ENCODE measurements at places on chromosomes 1 and 21. TPM values are rescaled to one million over a fixed set of nuclear protein-coding genes. Genes with fewer than 3 reads are reported as not detected.

Gene KCNE2
- 0.69 TPM for total RNA-seq

Gene CHODL
- not detected for total RNA-seq

Gene DCDC2B
- not detected for total RNA-seq

Gene PRPF38B
- 86.3 TPM for total RNA-seq

Gene KRTAP19-4
- not detected for total RNA-seq

Gene MEX3A
- total RNA-seq = 0.31 TPM

Gene FMN2
- not detected for total RNA-seq

- no peak for DNase-seq
- H3K27me3 ChIP-seq = no peaks in the 10 kb centered on the region
- no peaks in the 10 kb centered on the region for H3K36me3 ChIP-seq
- H3K4me3 ChIP-seq = no peak overlapping the region
- H3K27ac ChIP-seq = no peak overlapping the region
Observed at GRCh38 chr1:113320272-113320671, 70.0 kb upstream of the MAGI3 start.

- peaks cover 4% of the 10 kb centered on the region for H3K36me3 ChIP-seq
- no peaks in the 10 kb centered on the region for H3K4me1 ChIP-seq
- peaks cover 5% of the 10 kb centered on the region for H3K27me3 ChIP-seq
- no peak for DNase-seq
- H3K27ac ChIP-seq = peak overlapping the region; percentile 15
Observed at GRCh38 chr1:58324558-58324957, 222.0 kb downstream of the OMA1 start.

DNA sequence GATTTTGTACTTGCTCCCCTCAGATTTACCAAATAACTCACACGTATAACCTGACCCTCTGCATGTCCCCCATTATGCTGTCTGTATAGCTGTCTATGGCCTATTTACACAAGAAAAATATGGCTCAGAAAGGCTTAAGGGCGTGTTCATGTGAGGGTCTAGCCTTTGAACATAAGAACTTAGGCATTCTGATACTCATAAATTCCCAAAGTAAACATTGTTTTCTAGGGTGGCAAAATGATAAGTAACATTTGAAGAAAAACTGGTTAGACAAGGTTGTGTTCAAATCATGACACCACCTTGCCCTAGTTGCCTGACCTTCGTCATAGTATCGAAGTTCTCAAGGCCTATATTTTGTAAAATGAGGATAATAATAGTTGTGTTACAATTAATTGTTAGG is 394.6 kb downstream of the LRRIQ3 start:
- H3K27ac ChIP-seq = no peak overlapping the region
- DNase-seq = no peak
- H3K4me1 ChIP-seq = no peaks in the 10 kb centered on the region
- no peaks in the 10 kb centered on the region for H3K27me3 ChIP-seq

GRCh38 chr1:15736892-15737261 is 819 bp downstream of the SLC25A34 start:
- H3K27me3 ChIP-seq = no peaks in the 10 kb centered on the region
- no peaks in the 10 kb centered on the region for H3K36me3 ChIP-seq
- no peak overlapping the region for H3K27ac ChIP-seq
- DNase-seq = no peak
- H3K4me1 ChIP-seq = peaks cover 7% of the 10 kb centered on the region

DNA sequence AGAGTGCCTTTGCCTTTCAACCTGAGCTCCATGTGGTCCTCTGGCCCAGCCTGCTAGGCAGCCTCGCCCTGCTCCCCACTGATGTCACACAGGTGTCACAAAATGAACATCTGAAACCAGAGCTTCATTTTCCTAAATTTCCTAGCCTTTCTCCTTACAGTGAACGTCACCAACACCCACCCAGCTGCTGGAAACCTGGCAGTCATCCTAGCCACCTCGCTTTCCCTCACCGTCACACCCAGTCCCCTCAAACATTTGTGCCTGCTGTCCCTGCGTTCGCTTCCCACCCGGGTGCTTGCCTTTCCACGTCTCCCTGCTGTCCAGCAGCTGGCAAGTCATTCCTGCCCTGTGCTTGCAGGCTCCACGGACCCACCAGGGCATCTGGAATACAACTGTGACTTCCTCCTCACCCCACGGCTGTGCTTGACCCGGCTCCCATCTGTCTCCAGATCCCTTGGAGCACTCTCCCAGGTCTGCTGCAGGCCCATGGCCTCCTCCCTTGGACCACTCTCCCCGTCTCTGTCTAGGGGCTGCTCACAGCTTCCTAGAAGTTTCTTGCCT is 23.5 kb downstream of the ADARB1 start:
- H3K27ac ChIP-seq = no peak overlapping the region
- DNase-seq = no peak
- no peaks in the 10 kb centered on the region for H3K27me3 ChIP-seq
- H3K4me1 ChIP-seq = peaks cover 34% of the 10 kb centered on the region
- no peak overlapping the region for H3K4me3 ChIP-seq

DNA sequence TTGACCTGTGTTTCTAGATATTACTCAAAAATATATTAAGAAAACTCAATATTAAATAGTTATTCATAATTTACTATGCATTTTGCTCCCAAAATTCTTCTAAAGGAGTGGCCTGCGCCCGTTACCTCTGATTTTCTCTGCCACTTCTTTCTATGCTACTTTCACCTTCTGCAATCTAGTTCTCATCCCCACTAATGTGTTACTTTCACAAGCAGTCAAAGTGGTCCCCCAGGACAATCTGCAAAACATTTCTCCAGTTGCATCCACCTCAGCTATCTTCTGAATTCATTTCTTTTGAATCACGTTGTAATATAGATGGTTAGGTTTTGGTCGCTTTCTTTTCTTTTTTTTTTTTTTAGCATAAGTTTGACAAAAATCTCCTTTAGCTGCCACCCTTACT is 13.4 kb downstream of the INSL5 start:
- DNase-seq = no peak
- peak overlapping the region; percentile 90 for H3K4me3 ChIP-seq
- H3K36me3 ChIP-seq = no peaks in the 10 kb centered on the region
- H3K4me1 ChIP-seq = peaks cover 17% of the 10 kb centered on the region
- no peak overlapping the region for H3K27ac ChIP-seq

DNA sequence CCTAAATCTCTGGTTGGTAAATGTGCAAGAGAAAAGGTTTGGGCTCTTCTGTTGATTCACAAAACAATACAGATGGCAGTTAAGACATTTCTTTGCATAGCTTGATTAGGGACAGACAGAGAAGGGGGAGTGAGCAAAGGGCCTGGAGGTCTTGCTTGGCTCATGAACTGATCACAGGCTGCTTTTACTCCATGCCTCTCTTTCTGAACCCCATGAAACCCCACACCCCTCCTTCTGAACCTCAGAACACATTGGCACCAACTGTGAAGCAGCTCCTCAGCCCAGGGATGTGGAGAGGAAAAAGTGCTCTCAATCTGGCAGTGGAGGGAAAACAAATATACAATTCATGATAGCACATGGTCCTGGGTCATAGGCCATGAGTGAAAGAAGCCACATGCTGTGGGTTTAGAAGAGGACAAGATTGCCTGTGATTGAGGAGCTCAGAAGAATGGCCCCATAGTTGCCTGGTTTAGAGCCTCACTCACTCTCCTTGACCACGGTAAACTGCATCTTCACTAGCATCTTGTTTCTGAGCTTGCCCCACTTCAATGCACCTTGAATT is 111.6 kb upstream of the GADD45A start:
- no peaks in the 10 kb centered on the region for H3K27me3 ChIP-seq
- no peak overlapping the region for H3K4me3 ChIP-seq
- no peaks in the 10 kb centered on the region for H3K4me1 ChIP-seq
- H3K36me3 ChIP-seq = no peaks in the 10 kb centered on the region
- no peak overlapping the region for H3K27ac ChIP-seq

GRCh38 chr1:190046231-190046630 is 431.4 kb downstream of the BRINP3 start:
- H3K27me3 ChIP-seq = no peaks in the 10 kb centered on the region
- H3K27ac ChIP-seq = no peak overlapping the region
- DNase-seq = no peak
- H3K4me3 ChIP-seq = no peak overlapping the region

DNA sequence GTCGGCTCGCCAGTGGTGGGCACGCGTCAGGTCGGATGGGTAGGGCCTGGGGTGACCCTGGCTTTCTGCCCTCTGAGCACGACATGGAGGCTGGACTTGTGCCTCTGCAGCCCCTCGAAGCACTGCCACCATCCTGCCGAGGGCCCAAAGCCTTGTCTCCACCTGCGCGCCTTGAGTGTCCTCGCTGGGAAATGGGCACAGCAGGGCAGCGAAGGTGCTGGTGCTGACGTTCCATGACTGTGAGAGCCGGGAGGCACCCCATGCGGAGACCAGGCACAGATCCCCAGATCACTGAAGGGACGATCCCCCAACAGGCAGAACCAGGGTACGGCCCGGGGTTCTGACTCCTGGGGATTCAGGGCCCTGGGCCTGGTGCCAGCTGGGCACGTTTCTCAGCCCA is 60.3 kb downstream of the SIK1 start:
- no peaks in the 10 kb centered on the region for H3K27me3 ChIP-seq
- H3K36me3 ChIP-seq = no peaks in the 10 kb centered on the region
- peaks cover 18% of the 10 kb centered on the region for H3K4me1 ChIP-seq
- no peak overlapping the region for H3K4me3 ChIP-seq
- DNase-seq = no peak

GRCh38 chr1:3497521-3497920 is 43.1 kb downstream of the ARHGEF16 start:
- H3K4me3 ChIP-seq = no peak overlapping the region
- no peaks in the 10 kb centered on the region for H3K4me1 ChIP-seq
- no peak overlapping the region for H3K27ac ChIP-seq
- DNase-seq = no peak
- no peaks in the 10 kb centered on the region for H3K27me3 ChIP-seq
- no peaks in the 10 kb centered on the region for H3K36me3 ChIP-seq

- DNase-seq = no peak
- H3K27me3 ChIP-seq = no peaks in the 10 kb centered on the region
- H3K27ac ChIP-seq = peak overlapping the region; percentile 3
- peaks cover 10% of the 10 kb centered on the region for H3K4me1 ChIP-seq
Observed at GRCh38 chr1:150121236-150121862, 28.4 kb upstream of the PLEKHO1 start.

- H3K4me1 ChIP-seq = peaks cover 15% of the 10 kb centered on the region
- no peak overlapping the region for H3K4me3 ChIP-seq
- H3K27ac ChIP-seq = no peak overlapping the region
- no peaks in the 10 kb centered on the region for H3K27me3 ChIP-seq
Observed at GRCh38 chr1:12336413-12336812, 106.6 kb downstream of the VPS13D start.

- no peak overlapping the region for H3K4me3 ChIP-seq
- H3K36me3 ChIP-seq = no peaks in the 10 kb centered on the region
- H3K27ac ChIP-seq = no peak overlapping the region
- no peaks in the 10 kb centered on the region for H3K4me1 ChIP-seq
- no peaks in the 10 kb centered on the region for H3K27me3 ChIP-seq
- DNase-seq = no peak
Observed at GRCh38 chr1:3551711-3552110, 59.6 kb downstream of the MEGF6 start.

DNA sequence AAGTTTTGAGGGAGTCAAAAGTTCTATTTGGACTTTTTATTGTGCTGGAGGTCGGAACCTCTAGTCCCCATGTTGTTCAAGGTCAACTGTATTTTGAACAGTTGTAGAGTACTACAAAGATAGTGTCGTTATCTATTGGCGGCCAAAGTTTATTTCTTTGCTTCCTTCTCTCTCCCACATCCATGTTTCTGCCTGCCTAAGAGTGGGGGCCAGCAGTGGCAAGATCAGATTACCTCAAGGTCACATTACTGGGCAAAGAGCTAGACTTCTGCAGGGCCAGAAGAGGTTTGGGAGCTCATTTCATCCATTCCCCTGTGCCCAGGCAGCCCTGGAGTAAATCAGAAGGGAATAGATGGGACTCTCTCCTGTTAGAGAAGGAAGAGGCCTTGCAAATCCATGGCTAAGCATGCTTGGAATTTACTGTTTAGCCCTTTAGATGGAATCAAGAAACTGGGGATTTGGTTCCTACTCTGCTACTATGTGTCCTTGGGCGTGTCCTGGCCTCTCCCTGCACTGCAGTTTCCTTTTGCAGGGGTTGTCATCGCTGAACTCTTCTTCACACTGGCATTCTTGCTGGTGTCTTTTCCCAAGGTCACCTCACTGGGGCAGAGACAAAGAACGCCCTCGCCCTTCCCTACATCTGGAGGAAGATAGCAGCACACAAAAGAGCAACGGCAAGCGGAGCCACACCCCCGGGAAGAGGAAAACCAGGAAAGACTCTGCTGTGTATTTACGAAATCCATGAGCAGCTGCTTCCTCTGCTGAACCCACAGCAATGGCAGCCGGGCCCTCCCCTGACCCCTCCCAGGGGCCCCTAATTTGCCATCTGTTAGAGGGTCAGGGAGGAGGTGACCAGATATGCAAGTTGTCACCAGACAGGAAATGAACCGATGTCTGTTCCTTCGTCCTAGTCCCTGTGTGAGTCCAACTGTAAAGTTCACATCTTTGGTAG is 73.3 kb downstream of the PLPP3 start:
- H3K27ac ChIP-seq = no peak overlapping the region
- no peaks in the 10 kb centered on the region for H3K27me3 ChIP-seq
- no peaks in the 10 kb centered on the region for H3K36me3 ChIP-seq
- no peak overlapping the region for H3K4me3 ChIP-seq

DNA sequence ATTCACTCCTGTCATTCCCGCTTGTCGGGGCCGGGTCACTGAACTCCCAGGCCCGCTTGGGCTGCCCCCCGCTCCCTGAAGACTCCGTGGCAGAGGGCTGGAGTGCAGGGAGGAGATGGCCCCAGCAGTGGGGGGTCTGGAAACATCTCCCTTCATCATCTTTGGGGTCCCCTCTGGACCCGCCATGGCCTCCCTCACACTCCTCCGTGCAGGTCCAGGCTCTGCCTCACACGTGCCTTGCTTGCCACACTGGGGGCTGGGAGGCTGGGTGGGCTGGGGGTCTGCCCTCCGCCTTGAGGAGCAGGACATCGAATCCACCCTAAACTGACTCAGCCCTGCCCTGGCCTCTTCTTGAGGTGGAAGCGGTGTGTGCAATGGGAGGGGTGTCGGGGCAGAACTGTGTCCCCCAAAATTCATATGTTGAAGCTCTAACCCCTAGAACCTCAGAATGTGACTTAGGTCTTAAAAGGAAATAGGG is 35.2 kb downstream of the POFUT2 start:
- no peak for DNase-seq
- no peak overlapping the region for H3K27ac ChIP-seq
- H3K4me3 ChIP-seq = no peak overlapping the region
- H3K27me3 ChIP-seq = peaks cover 10% of the 10 kb centered on the region
- no peaks in the 10 kb centered on the region for H3K36me3 ChIP-seq

DNA sequence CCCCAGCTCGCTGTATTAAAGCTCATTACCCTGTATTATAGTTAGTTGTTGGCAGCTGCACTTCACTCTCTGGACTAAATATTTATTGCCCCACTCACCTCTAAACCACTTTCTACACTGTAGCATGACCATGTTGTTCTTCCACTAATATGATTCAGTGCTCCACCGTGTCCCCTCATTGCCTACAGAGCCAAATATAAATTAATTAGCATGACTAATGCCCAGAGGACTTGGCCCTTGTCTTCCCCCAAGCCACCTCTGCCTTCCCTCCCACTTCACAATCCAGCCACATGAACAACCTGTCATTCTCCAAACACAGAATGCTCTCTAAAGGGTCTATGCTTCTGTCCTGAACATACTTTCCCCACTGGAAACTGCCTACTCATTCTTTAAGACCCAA is 276.5 kb downstream of the PLPP3 start:
- H3K27me3 ChIP-seq = no peaks in the 10 kb centered on the region
- H3K4me3 ChIP-seq = no peak overlapping the region
- H3K36me3 ChIP-seq = no peaks in the 10 kb centered on the region

GRCh38 chr1:157773493-157774350 is 3.2 kb downstream of the FCRL2 start:
- DNase-seq = no peak
- H3K36me3 ChIP-seq = no peaks in the 10 kb centered on the region
- no peak overlapping the region for H3K27ac ChIP-seq
- H3K4me3 ChIP-seq = no peak overlapping the region
- peaks cover 6% of the 10 kb centered on the region for H3K27me3 ChIP-seq
- H3K4me1 ChIP-seq = no peaks in the 10 kb centered on the region
